ENCODE measurements at places on chromosomes 4 and X. TPM values are rescaled to one million over a fixed set of nuclear protein-coding genes. Genes with fewer than 3 reads are reported as not detected.

- no peaks in the 10 kb centered on the region for H3K36me3 ChIP-seq
- H3K4me3 ChIP-seq, result no peak overlapping the region
- DNase-seq, result peak; percentile 10
- H3K27me3 ChIP-seq, result no peaks in the 10 kb centered on the region
These were observed 203.5 kb downstream of the PRDM5 start for GRCh38 chr4:120718979-120719566.

DNA sequence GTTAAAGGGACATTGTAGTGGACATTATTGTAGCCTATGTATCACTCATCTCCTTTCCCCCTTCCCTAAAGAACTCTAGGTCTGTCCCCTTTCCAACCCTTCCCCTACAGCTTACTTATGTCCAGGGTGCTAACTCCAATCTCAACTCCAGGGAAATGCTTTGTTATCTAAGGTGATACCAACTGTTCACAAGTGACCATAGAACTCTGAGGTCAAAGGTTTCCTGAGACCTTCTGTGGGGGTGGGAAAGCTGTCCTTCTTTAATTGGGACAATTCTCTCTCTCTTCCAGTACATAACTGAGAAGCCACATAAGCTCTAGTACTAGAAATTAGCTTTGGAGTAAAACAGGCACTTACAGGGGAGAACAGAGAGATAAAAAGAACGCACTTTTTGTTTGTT is 212.4 kb downstream of the NR3C2 start:
- H3K36me3 ChIP-seq, result no peaks in the 10 kb centered on the region
- H3K27me3 ChIP-seq, result no peaks in the 10 kb centered on the region
- H3K27ac ChIP-seq, result no peak overlapping the region

DNA sequence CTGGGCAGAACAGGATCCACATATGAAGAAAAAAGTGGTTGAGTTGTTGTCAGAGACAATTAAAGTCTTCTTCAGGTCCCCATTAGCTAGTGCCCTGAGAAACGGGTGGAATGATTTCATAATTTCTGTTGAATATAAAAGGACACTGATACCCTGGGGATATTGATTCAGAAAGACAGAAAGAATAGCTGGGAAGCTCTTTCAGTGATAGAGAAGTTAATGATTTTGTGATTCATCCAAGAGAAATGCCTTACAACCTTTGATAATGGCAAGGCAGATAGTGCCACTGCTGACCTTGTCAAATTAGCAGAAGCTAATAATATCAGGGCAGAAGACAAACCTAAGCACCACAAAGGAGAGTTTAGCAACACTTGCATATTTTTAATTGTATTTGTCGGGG is 37.9 kb downstream of the UNC5C start:
- no peak overlapping the region for H3K27ac ChIP-seq
- no peaks in the 10 kb centered on the region for H3K4me1 ChIP-seq
- no peaks in the 10 kb centered on the region for H3K36me3 ChIP-seq
- no peak for DNase-seq

DNA sequence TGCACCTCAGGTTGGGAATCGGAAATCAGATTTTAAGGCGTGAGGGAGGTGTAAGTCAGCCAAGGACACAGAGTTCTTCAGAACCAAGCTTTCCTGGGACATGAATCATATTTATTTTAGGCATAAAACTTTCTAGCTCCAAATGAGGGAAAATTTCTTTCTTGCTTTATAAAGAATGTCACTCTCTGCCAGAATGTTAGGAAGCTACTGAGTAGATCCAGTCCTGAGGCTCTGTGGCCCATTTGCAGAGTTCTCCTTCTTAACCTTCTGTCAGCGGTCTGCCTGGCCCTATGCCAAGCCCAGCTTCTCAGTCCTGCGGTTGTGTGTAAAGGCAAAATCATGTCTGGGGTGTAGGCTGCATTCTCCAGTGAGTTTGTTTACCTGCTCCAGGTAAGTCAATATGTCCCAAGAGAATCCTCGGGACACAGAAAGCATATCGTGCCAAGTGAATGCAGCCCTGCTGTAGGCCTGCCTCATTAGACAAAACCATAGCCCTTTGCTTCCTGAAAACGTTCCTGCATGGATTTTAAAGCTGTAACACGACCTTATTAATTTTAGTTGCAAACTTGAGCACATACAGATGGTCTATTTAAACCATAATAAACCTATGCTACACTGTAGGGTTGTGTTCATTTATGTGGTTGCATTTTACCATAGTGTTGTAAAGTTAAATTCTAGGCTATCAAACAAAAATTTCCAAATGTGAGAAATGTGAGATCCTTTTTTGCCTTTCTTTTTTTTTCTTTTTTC is 29.2 kb upstream of the CCNI start:
- H3K4me3 ChIP-seq, result no peak overlapping the region
- no peaks in the 10 kb centered on the region for H3K36me3 ChIP-seq
- H3K27ac ChIP-seq, result no peak overlapping the region
- DNase-seq, result peak; percentile 64

- H3K4me1 ChIP-seq, result peaks cover 6% of the 10 kb centered on the region
- no peaks in the 10 kb centered on the region for H3K36me3 ChIP-seq
- H3K4me3 ChIP-seq, result no peak overlapping the region
- no peak overlapping the region for H3K27ac ChIP-seq
These were observed 47.3 kb downstream of the RGS12 start for GRCh38 chr4:3340038-3340699.

DNA sequence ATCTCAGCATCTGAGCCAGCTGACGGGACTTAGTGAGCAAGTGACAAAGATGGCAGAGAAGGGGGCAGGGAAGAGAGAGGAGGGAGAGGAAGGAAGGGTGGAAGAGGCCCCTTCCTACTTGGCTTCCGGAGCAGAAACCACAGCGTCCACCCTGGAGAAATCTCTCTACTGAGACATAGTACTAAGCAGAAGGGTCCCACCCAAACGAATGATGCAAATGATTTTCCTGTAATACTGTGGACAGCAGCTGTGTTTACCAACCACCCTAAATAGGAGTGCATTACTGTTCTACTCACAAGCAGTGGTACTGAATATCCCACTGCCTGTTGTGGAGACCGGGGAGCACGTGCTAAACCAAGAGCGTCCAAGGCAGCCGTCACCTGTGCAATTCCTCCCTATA is 29.4 kb downstream of the DTHD1 start:
- H3K27ac ChIP-seq, result no peak overlapping the region
- no peaks in the 10 kb centered on the region for H3K27me3 ChIP-seq
- H3K4me3 ChIP-seq, result no peak overlapping the region
- no peaks in the 10 kb centered on the region for H3K4me1 ChIP-seq
- no peaks in the 10 kb centered on the region for H3K36me3 ChIP-seq

Gene NKX6-1
- total RNA-seq, result 0.40 TPM

Gene NAA11
- total RNA-seq, result not detected

Gene NKX3-2
- 1.4 TPM for total RNA-seq

Gene ETNPPL
- total RNA-seq, result not detected

Gene SYNPO2
- 194 TPM for total RNA-seq
